ENCODE measurements at places on chromosomes 12 and 14. TPM values are rescaled to one million over a fixed set of nuclear protein-coding genes. Genes with fewer than 3 reads are reported as not detected.

DCN gene
- polyA plus RNA-seq, result 764 TPM

SLC4A8 gene
- polyA plus RNA-seq, result 0.02 TPM

PPP1R36 gene
- 0.72 TPM for polyA plus RNA-seq

USP44 gene
- 0.84 TPM for polyA plus RNA-seq

KLRC3 gene
- polyA plus RNA-seq, result not detected

ADGRD1 gene
- polyA plus RNA-seq, result 50.0 TPM

HDAC7 gene
- polyA plus RNA-seq, result 38.0 TPM

ACTN1 gene
- polyA plus RNA-seq, result 80.5 TPM

TUNAR gene
- polyA plus RNA-seq, result not detected

COCH gene
- polyA plus RNA-seq, result 0.66 TPM

CPNE6 gene
- 0.16 TPM for polyA plus RNA-seq

NT5DC3 gene
- polyA plus RNA-seq, result 0.93 TPM

ADAM20 gene
- 0.16 TPM for polyA plus RNA-seq

MSI1 gene
- polyA plus RNA-seq, result 2.1 TPM

DYRK4 gene
- polyA plus RNA-seq, result 50.4 TPM

SNAPC1 gene
- polyA plus RNA-seq, result 10.5 TPM

RASSF3 gene
- 44.6 TPM for polyA plus RNA-seq

EGLN3 gene
- 85.6 TPM for polyA plus RNA-seq

BBS10 gene
- 7.2 TPM for polyA plus RNA-seq

PRORP gene
- polyA plus RNA-seq, result 14.0 TPM

ADAM21 gene
- 0.29 TPM for polyA plus RNA-seq

SOAT2 gene
- polyA plus RNA-seq, result 0.07 TPM

TOMM20L gene
- not detected for polyA plus RNA-seq

TPH2 gene
- polyA plus RNA-seq, result not detected

TMEM63C gene
- 0.11 TPM for polyA plus RNA-seq

CFAP54 gene
- polyA plus RNA-seq, result 0.16 TPM

MIPOL1 gene
- 3.9 TPM for polyA plus RNA-seq

INSM2 gene
- polyA plus RNA-seq, result not detected

IL31 gene
- not detected for polyA plus RNA-seq

JPH4 gene
- 0.23 TPM for polyA plus RNA-seq

EIF2S3B gene
- polyA plus RNA-seq, result 0.70 TPM

OVCH1 gene
- polyA plus RNA-seq, result 0.07 TPM

GPR68 gene
- polyA plus RNA-seq, result 0.25 TPM

SMIM41 gene
- polyA plus RNA-seq, result 0.61 TPM

SLC25A47 gene
- not detected for polyA plus RNA-seq

CLEC2A gene
- not detected for polyA plus RNA-seq

PRKD1 gene
- 3.7 TPM for polyA plus RNA-seq

LRRC10 gene
- polyA plus RNA-seq, result 22.0 TPM

TEX22 gene
- polyA plus RNA-seq, result 0.05 TPM

SRGAP1 gene
- 1.7 TPM for polyA plus RNA-seq

CFAP251 gene
- 0.54 TPM for polyA plus RNA-seq

CCDC38 gene
- 0.05 TPM for polyA plus RNA-seq

ANKRD33 gene
- polyA plus RNA-seq, result not detected

MUCL1 gene
- 1.5 TPM for polyA plus RNA-seq

MAP3K9 gene
- polyA plus RNA-seq, result 1.4 TPM

CIDEB gene
- 3.6 TPM for polyA plus RNA-seq

NDUFA12 gene
- polyA plus RNA-seq, result 741 TPM

USP5 gene
- polyA plus RNA-seq, result 29.4 TPM

PTPRR gene
- 0.72 TPM for polyA plus RNA-seq

NDRG2 gene
- polyA plus RNA-seq, result 351 TPM

BDKRB2 gene
- polyA plus RNA-seq, result 0.57 TPM

KRT72 gene
- not detected for polyA plus RNA-seq

HOXC10 gene
- not detected for polyA plus RNA-seq

ALX1 gene
- polyA plus RNA-seq, result not detected

INHBC gene
- polyA plus RNA-seq, result not detected

HNF1A gene
- polyA plus RNA-seq, result 0.05 TPM

KRT4 gene
- polyA plus RNA-seq, result 0.20 TPM

SDSL gene
- 8.0 TPM for polyA plus RNA-seq

STXBP6 gene
- 26.5 TPM for polyA plus RNA-seq

Measured in right cardiac atrium (tissue), 5 donors.